Bladder microvascular endothelial cell (primary cell): ENCODE measurements at places on chromosomes 5 and 9. TPM values are rescaled to one million over a fixed set of nuclear protein-coding genes. Genes with fewer than 3 reads are reported as not detected.

The FYB1 gene
- total RNA-seq, result under 0.01 and 0.06 TPM in 2 replicates

The FAM221B gene
- total RNA-seq, result not detected in 2 replicates

The PCDHA5 gene
- total RNA-seq, result under 0.01 TPM in 1 of 2 replicates, not detected in the other

The C7 gene
- total RNA-seq, result under 0.01 and 0.06 TPM in 2 replicates

The TEK gene
- 45.0 and 141 TPM in 2 replicates for total RNA-seq

The CYLC2 gene
- not detected in 2 replicates for total RNA-seq

The ENG gene
- 76.9 and 295 TPM in 2 replicates for total RNA-seq

The KIF4B gene
- 0.16 and 0.38 TPM in 2 replicates for total RNA-seq

The STPG3 gene
- not detected in 2 replicates for total RNA-seq
